ENCODE measurements at places on chromosomes 3 and 15.

- DNase-seq = no peak
These were observed 662.3 kb downstream of the NR2F2 start for GRCh38 chr15:96992817-96993216.

GRCh38 chr3:195755391-195755790, 34.6 kb downstream of the MUC20 start:
- no peak for DNase-seq

DNA sequence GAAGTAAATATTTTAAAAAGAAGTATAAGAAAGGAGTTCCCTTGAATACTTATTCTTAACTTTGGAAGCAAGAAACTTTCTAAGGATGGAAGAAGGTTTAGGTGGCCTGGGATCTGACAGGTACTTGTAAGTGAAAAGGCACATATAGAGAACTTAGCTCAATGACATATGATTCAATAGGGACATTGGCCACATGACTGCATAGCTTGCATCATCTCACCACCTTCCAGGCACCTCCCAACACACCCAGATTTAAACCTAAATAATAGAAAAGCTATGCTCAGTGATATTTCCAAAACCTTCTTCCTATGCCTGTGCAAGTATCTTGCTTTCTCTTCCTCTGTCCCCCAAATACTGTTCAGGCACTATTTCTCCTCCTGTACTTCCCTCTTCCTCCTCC, 4.7 kb upstream of the P2RY1 start:
- DNase-seq = no peak

- DNase-seq = no peak
These were observed 312.3 kb downstream of the EPHA3 start for GRCh38 chr3:89419647-89420241.

GRCh38 chr3:45491344-45491743, 103.0 kb downstream of the LARS2 start:
- no peak for DNase-seq

- no peak for DNase-seq
These were observed 138.8 kb downstream of the MYLK start for GRCh38 chr3:123745184-123745855.

- no peak for DNase-seq
These were observed 88.7 kb downstream of the LIPC start for GRCh38 chr15:58520464-58520863.

DNA sequence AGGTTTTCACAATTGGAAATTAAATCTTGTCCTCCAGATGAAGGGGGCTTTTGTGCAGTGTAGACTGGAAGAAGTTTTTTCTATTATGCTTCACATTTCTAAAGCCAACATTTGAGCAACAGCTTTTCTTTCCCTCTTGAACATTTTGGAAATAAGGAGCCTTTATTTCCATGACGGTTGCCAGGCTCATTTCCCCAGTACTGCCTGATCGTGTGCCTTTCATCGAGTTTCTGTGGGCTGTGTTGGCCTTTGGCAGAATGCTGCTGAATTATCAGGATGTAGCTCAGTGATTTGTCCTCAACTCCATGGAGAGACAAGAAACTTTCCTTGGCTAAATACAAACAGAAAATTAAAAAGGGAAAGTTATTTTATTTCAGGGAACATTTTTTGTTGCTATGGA, 314.8 kb upstream of the LRRC3B start:
- DNase-seq = no peak

DNA sequence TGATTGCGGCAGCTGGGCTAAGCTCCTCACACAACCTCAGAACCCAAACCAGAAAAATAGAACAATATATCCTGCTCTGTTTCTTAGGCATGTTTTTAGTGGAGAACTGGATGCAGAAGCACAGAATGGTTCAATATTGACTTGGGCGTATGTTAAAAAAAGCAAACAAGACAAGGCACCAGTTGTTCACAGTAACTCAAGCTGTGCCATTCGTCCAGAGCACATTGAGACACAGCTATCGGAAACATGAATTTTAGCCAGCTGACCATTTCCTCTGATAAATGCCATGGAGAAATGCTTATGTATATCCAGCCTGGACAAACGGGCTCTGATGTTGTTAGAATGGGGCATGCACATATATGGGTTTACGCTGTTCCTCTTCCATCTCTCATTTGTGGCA, 129.2 kb upstream of the PDZRN3 start:
- DNase-seq = no peak

- no peak for DNase-seq
These were observed 493.6 kb upstream of the PROK2 start for GRCh38 chr3:72278349-72279067.

- DNase-seq = no peak
These were observed 7.9 kb downstream of the FAH start for GRCh38 chr15:80160570-80161156.

DNA sequence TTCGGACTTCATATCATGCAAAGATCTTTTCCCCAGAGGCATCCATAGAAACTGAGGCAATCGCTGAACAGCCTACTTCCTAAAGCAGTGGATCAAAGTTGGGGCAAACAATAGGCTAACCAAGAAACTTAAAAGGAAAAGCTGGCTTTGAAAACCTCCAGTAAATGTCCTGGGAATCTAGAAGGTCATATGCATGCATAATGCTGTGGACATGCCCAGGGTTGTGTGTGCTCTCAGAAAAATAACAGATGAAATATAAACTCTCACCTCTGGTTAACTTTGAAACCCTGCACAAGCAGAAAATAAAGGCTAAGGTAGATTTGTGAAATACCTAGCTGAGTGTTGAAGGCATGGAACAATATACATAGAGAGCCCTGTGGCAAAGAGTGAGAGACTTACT, 96.3 kb downstream of the MYO9A start:
- DNase-seq = no peak

DNA sequence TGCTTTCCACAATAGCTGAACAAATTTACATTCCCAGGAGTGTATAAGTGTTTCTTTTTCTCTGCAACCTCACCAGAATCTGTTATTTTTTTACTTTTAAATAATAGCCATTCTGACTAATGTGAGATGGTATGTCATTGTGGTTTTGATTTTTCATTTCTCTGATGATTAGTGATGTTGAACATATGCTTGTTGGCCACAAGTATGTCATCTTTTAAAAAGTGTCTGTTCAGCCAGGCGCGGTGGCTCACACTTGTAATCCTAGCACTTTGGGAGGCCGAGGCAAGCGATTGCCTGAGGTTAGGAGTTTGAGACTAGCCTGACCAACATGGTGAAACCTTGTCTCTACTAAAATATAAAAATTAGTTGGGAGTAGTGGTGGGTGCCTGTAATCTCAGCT, 619.3 kb downstream of the SI start:
- no peak for DNase-seq

DNA sequence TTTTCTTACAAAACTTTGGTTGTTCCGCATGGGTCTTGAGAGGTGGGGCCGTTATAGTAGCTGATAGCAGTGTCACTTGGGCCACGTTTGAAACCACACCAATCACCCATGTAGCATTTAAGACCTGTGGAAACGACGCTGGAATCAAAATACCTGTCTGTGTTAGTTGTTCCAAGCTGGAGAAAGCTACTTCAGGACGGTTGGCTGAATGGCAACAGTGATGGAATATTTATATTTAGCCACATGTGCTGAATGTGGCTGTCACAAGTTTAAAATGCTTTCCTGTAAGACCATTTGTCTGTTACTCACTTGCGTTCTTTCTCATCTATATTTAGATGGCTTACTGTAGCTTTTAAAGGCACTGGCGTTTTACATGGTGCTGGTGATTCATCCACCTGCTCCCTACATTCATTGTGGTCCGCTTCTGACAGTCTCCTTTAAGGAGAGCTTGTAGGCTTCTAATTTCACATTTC, 1.4 kb downstream of the DNAJA4 start:
- no peak for DNase-seq

GRCh38 chr15:64464276-64465005, 4.1 kb downstream of the ZNF609 start:
- DNase-seq = no peak

GRCh38 chr3:66390013-66390412, 110.8 kb downstream of the LRIG1 start:
- DNase-seq = no peak

GRCh38 chr15:78628227-78628626, 7.4 kb upstream of the CHRNA3 start:
- DNase-seq = no peak

DNA sequence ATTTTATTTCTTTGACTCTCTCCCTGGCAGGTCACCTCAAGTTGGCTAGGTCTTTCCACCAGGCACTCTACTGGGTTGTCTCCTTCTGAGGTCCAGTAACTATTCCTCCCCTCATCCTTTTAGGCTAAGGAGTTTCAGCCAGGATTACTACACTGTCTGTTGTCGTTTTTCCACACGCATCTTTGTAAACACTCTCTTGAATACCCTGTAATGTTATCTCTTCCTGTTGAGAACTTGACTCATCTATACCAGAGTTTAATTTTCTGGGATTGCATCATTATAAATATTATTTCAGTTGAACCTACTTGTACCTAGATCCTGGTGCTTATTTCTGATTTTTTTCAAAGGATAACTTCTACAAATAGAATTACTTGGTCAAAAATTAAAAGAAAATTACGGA, 138.3 kb downstream of the SQOR start:
- DNase-seq = no peak

DNA sequence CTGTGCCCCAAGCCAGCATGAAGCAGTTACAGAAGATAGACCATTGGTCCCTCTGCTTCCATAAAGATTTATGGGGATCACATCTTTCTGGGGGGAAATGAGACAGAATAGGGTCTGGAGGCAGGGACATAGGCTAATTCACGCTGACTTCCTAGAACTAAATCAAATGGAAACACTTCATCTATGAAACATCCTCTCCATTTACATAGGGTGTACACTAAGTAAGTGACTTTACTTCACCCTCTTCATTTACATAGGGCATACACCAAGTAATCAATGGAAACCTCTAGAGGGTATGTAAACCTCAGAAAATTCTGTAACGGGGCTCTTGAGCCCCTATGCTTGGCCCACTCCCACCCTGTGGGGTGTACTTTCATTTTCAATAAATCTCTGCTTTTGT, 10.1 kb downstream of the LINS1 start:
- DNase-seq = no peak

GRCh38 chr3:9271903-9272302, 22.5 kb upstream of the SRGAP3 start:
- no peak for DNase-seq

DNA sequence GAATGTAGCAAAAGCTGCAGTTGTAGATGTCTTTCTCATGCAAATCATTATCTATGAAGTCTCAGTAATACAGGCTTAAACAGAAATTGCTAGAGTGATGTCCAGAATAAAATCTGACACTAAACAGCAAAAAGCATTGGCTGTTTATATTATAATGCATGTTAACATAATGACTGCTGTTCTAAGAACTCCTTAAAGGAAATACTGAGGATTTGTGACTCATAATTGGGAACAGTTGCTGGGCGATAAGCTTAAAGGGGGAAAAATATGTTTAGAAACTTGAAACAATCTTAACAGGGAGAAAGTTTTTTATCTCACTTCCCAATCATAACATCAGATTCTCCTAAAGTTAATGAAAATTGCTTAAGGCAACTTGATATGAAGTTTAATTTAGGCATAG, 17.5 kb downstream of the TIPARP start:
- DNase-seq = no peak

DNA sequence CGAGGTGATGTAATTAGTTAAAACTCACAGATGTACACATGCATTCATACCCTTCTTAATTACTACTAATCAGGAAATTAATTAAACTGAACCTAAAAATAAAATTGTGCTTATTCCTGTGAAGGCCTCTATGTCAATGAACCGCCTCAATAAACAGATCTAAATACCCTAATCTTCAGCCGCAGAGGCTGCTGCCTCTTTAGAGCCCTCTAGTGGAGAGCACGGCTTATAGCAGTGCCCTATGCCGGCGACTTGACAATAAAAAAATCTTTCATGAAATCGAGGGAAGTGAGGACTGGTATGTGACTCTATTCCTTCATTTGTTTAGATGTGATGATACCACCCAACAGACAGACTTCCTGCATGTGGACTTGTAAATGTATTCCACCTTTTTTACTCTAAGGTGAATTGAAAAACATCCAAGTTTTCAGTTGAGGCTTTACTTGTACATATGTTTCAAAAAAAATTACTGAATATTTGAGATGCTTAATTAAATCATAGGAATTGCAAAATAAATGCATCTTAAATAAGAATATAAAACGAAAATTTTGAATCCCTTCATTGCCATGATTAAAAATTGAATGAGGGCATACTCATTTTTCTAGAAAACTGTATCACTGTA, 8.3 kb upstream of the EPHA3 start:
- DNase-seq = no peak

- no peak for DNase-seq
These were observed 486.7 kb downstream of the DIPK2A start for GRCh38 chr3:144458283-144458682.

DNA sequence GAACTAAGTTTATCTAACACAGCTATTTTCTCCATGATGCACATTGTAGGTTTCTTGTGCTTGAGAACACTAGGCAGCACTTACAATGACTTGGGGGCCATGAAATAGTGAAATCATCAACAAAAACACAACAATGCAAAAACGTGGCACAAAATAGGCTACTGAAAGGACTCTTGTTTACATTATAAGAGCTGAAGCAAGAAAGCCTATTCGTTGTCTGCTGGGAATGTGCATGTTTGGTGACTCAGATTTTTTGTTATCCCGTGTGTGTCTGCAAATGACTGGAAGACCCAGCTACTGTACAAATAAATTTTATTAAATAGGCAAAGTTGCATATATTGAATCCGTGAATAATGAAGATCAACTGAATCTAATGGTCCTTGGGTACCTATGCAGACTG, 85.0 kb downstream of the TCF12 start:
- DNase-seq = no peak

GRCh38 chr15:63891079-63891767, 57.5 kb upstream of the HERC1 start:
- DNase-seq = peak; percentile 6

DNA sequence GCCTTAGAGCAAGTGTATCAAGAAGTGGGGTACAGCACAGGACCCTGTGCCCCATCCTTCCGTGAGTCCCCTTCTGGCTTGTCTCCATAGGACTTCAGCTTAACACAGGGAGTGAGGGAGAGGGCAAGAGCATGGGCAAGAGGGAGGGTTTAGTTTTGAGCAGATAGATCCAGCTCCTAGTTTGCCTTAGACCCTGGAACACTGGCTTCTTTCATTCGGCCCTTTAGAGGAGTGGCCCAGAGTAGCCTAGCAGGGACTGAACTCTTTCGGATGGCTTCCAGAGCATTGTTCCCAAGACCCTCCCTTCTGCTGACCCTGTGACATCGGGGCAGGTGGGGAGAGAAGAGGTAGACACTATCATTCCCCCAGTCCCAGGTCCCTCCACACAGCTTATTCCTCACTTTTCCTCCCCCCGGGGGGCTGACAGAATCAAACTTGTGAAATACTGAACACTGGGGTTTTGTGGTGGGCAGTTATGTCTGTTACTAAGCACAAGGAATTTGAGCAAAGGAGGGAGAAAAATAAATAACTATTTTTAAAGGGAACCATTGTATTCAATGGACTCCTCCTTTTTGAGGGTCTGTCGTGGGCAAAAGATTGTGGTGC, 289.6 kb upstream of the C2CD4B start:
- no peak for DNase-seq

Data from NCI-H187 treated with DMSO at 0.1 percent for 48 hours (cell line).